Purkinje cell (primary cell): ENCODE measurements at places on chromosomes 7 and 10. TPM values are rescaled to one million over a fixed set of nuclear protein-coding genes. Genes with fewer than 3 reads are reported as not detected.

Gene ZSCAN21
- polyA plus RNA-seq: 1.5 and 3.8 TPM in 2 replicates

Gene TMEM176A
- polyA plus RNA-seq: 1.2 TPM in 1 of 2 replicates, not detected in the other

Gene NME8
- not detected in 2 replicates for polyA plus RNA-seq

Gene PRR15
- not detected in 2 replicates for polyA plus RNA-seq

Gene AP1S1
- 5.8 and 8.2 TPM in 2 replicates for polyA plus RNA-seq

Gene PAX4
- polyA plus RNA-seq: not detected in 2 replicates

Gene OPALIN
- polyA plus RNA-seq: 0.50 and 3.0 TPM in 2 replicates

Gene SHTN1
- 55.0 and 70.4 TPM in 2 replicates for polyA plus RNA-seq

Gene UTF1
- not detected in 2 replicates for polyA plus RNA-seq

Gene SLC16A9
- 1.8 and 2.5 TPM in 2 replicates for polyA plus RNA-seq

Gene AKR1C4
- not detected in 2 replicates for polyA plus RNA-seq

Gene DOCK4
- 6.0 and 8.9 TPM in 2 replicates for polyA plus RNA-seq

Gene MACC1
- polyA plus RNA-seq: 0.15 TPM in 1 of 2 replicates, not detected in the other

Gene COBL
- polyA plus RNA-seq: 0.31 and 7.3 TPM in 2 replicates

Gene INTS1
- polyA plus RNA-seq: 0.32 and 0.44 TPM in 2 replicates

Gene BCCIP
- 138 and 144 TPM in 2 replicates for polyA plus RNA-seq

Gene IGF2BP3
- not detected in 2 replicates for polyA plus RNA-seq

Gene ACHE
- polyA plus RNA-seq: 0.73 and 1.6 TPM in 2 replicates

Gene MPP7
- polyA plus RNA-seq: 1.1 and 2.8 TPM in 2 replicates

Gene CALHM3
- not detected in 2 replicates for polyA plus RNA-seq

Gene CPA2
- polyA plus RNA-seq: not detected in 2 replicates

Gene PPP1R3C
- polyA plus RNA-seq: 15.1 and 19.3 TPM in 2 replicates

Gene SLC26A5
- not detected in 2 replicates for polyA plus RNA-seq

Gene MRLN
- polyA plus RNA-seq: 5.6 and 25.2 TPM in 2 replicates

Gene TRIM50
- not detected in 2 replicates for polyA plus RNA-seq

Gene LRRC17
- polyA plus RNA-seq: 0.63 and 2.8 TPM in 2 replicates

Gene SFXN4
- polyA plus RNA-seq: 18.5 and 34.2 TPM in 2 replicates

Gene HOXA7
- not detected in 2 replicates for polyA plus RNA-seq
